ENCODE measurements at places on chromosomes 12 and 14.

DNA sequence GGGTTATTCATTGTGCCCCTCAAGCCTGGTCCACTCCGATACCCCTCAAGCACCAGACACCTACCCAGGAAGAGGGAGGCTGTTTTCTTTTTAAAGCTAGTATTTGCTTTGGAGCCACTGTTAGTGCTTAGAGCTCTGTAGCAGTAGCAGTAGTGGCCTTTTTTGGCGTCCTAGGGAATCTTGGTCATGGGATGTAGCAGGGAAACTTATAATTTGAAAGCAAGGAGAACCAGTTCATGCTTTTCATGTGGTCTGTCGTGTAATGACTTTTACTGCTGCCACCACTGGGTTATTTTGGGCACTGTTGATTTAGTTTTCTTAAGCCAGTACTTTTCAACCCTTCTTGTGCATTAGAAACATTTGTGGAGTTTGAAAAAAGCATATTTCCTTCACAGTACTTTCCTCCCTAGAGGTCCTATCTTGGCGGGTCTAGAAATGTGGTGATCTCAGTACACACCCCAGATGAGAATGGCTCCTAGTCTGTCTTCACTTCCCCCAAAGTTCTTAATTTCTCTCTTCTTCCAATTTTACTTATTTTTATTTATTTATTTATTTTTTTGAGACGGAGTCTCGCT lies 49.7 kb downstream of the MARK3 start:
- DNase-seq = no peak

GRCh38 chr12:104314242-104314614 lies 10.7 kb downstream of the EID3 start:
- DNase-seq = no peak

- no peak for DNase-seq
Observed at GRCh38 chr12:98274430-98275130, 240.8 kb upstream of the TMPO start.

- no peak for DNase-seq
Observed at GRCh38 chr12:19244312-19244711, 114.8 kb downstream of the PLEKHA5 start.

All from vagina (tissue), 2 donors.